Activated CD8-positive, alpha-beta T cell treated with anti-CD3 and anti-CD28 coated beads, Interleukin-2, amount 10 ng/mL, durations not matched to agents 7 days and 5 days (primary cell): ENCODE measurements at places on chromosomes 5 and 9.
A peak's percentile ranks its signal among the peaks of the same experiment; 100 is the strongest.

DNA sequence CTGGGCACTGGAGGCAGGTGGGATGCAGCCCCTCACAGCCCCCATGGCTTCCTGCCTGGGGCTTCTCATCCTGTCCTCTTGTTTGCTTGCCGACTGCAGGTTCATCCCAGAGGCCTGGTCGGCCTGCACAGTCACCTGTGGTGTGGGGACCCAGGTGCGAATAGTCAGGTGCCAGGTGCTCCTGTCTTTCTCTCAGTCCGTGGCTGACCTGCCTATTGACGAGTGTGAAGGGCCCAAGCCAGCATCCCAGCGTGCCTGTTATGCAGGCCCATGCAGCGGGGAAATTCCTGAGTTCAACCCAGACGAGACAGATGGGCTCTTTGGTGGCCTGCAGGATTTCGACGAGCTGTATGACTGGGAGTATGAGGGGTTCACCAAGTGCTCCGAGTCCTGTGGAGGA lies 232.7 kb downstream of the ADAMTSL1 start:
- DNase-seq: no peak
- no peak overlapping the region for H3K27ac ChIP-seq
- H3K4me1 ChIP-seq: no peaks in the 10 kb centered on the region
- no peaks in the 10 kb centered on the region for H3K36me3 ChIP-seq

DNA sequence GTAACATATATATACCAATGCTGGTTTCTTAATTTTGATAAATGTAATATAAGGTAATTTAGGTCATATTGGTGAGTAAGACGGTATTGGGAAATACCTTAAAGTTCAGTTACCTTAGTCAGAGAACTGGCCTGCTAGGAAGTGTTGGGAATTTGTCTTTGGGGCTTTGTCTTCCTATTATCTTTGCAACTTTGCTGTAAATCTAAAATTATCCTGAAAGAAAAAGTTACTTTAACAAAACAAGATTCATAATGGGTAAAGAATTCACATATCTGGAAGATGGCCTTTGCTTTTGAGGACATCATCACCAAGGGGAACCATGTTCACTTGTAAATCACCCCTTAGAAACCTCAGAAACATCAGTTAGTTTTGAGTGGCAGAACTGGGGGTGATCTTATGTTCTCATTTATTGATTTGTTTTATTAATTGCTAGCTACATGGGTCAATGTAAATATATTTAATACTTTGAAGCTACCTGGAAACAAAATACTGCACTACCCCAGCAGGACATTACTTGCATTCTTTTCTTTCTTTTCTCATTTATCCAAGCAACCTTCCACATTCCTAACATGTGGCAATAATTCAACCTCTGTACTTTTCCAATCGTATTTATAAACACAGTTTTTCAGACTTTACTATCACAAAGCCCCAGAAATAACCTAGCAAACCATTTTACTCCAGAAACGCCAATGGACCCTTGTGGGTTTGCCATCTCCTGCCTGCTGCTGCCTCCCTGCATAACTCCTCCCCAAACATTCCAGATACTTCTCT lies 41.4 kb downstream of the GLIS3 start:
- no peaks in the 10 kb centered on the region for H3K4me1 ChIP-seq
- no peak for DNase-seq
- H3K4me3 ChIP-seq: no peak overlapping the region
- no peaks in the 10 kb centered on the region for H3K27me3 ChIP-seq
- no peaks in the 10 kb centered on the region for H3K36me3 ChIP-seq

DNA sequence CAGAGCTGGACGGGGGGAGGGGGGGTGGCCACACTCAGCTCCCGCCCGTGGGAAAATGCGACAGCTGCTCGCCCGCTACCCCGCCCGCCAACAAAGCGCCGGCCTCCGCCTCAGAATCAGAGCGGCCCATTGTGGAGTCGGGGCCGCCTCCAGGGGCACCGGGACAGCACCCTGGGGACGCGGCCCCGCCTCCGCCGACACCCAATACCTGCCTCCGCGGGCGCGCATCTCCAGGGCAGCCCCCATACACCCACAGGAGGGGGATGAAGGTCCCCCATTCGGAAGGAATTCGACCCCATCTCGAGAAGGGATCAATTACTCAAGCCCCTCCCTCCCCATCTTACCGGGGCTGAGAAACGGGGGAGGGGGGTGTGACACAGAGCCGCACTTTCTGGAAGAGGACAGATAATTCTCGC lies 1.3 kb downstream of the NOTCH1 start:
- H3K36me3 ChIP-seq: peaks cover 36% of the 10 kb centered on the region
- H3K27ac ChIP-seq: peak overlapping the region; percentile 81
- peaks cover 55% of the 10 kb centered on the region for H3K4me1 ChIP-seq

DNA sequence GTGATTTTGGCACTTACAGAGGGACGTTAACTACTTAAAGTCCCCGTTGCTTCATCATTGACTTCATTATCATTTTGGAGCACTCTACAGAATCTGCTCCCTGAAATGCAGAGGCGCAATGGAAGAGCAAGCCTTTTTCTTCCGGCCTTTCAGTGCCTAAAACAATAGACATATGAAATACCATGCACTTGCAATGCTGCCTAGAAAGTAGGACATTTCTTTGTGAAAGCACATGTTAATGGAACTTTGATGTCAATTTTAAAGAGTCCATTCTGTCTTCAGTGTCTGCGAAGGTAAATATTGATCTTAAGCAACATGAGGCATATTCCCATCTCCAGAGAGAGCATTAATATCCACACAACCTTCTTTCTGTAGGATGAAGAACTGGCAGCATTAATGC lies 36.3 kb downstream of the ITGA2 start:
- H3K4me1 ChIP-seq: peaks cover 7% of the 10 kb centered on the region
- no peaks in the 10 kb centered on the region for H3K27me3 ChIP-seq
- H3K4me3 ChIP-seq: no peak overlapping the region
- H3K27ac ChIP-seq: no peak overlapping the region
- no peak for DNase-seq

DNA sequence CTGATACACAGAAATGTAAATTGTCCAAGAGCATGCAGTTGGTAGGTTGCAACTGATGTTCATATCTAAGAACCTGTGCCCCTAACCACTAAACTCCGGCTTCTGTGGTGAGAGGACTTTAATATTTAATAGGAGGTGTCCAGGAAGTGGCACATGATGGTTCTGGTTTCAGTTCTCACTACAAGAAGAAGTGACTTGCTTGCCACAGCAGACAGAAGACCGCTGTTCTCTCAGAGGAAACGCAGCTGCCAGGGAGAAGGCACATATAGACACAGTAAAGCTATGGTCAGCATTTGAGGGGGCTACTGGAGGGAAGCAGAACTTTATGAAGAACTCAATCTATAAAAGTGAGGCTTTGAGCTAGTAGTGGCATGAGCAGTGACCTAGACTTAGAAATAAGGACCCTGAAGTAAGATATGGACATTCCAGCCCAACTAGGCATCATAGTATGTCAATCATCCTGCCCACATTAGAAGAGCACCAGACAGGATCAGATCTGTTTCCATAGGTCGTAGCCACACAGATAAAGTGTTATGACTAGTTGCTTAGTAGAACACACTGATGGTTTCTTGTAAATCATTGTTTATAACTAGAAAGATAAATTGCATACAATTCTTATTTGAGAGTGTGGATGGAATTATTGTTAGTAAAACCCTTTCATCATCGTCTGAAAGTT lies 36.4 kb upstream of the DAB2 start:
- DNase-seq: no peak
- no peaks in the 10 kb centered on the region for H3K36me3 ChIP-seq
- peaks cover 3% of the 10 kb centered on the region for H3K4me1 ChIP-seq
- no peak overlapping the region for H3K27ac ChIP-seq
- no peak overlapping the region for H3K4me3 ChIP-seq

GRCh38 chr5:31492869-31493268 lies 39.0 kb downstream of the DROSHA start:
- H3K4me1 ChIP-seq: no peaks in the 10 kb centered on the region
- H3K36me3 ChIP-seq: peaks cover 68% of the 10 kb centered on the region
- no peaks in the 10 kb centered on the region for H3K27me3 ChIP-seq
- H3K27ac ChIP-seq: no peak overlapping the region
- no peak overlapping the region for H3K4me3 ChIP-seq

DNA sequence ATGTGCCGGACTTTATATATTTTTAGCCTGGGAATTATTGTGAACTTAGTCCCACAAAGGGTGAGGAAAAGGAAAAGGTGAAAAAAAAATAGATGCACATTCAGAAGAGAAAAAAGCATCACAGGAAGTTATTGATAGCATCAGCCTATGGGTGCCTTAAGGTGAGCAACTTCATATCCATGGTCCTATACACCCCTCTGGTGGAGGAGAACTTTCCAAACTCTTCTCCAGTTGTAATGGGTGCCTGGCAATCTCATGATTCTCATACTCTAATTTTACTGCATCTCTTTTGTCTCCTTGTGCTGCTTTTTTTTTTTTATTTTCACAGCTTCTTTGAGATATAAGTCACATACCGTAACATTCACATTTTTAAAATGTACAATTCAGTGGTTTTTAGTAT lies 107.4 kb downstream of the JAKMIP2 start:
- H3K4me1 ChIP-seq: no peaks in the 10 kb centered on the region
- H3K36me3 ChIP-seq: peaks cover 3% of the 10 kb centered on the region
- DNase-seq: no peak
- no peaks in the 10 kb centered on the region for H3K27me3 ChIP-seq
- H3K4me3 ChIP-seq: no peak overlapping the region

- H3K4me3 ChIP-seq: no peak overlapping the region
- peaks cover 45% of the 10 kb centered on the region for H3K4me1 ChIP-seq
- DNase-seq: no peak
- peaks cover 83% of the 10 kb centered on the region for H3K36me3 ChIP-seq
- no peaks in the 10 kb centered on the region for H3K27me3 ChIP-seq
Observed at GRCh38 chr5:157294407-157295091, 28.6 kb downstream of the CYFIP2 start.

GRCh38 chr9:92746567-92747458 lies 17.8 kb downstream of the BICD2 start:
- no peak overlapping the region for H3K27ac ChIP-seq
- no peaks in the 10 kb centered on the region for H3K36me3 ChIP-seq
- H3K4me3 ChIP-seq: no peak overlapping the region
- DNase-seq: no peak
- H3K27me3 ChIP-seq: no peaks in the 10 kb centered on the region

- DNase-seq: no peak
- peaks cover 45% of the 10 kb centered on the region for H3K36me3 ChIP-seq
Observed at GRCh38 chr5:7910738-7911428, 41.9 kb downstream of the MTRR start.

- H3K27me3 ChIP-seq: peaks cover 46% of the 10 kb centered on the region
- H3K27ac ChIP-seq: no peak overlapping the region
- H3K36me3 ChIP-seq: no peaks in the 10 kb centered on the region
- peaks cover 13% of the 10 kb centered on the region for H3K4me1 ChIP-seq
- H3K4me3 ChIP-seq: no peak overlapping the region
- no peak for DNase-seq
Observed at GRCh38 chr5:161547738-161548486, 1.4 kb upstream of the GABRB2 start.

DNA sequence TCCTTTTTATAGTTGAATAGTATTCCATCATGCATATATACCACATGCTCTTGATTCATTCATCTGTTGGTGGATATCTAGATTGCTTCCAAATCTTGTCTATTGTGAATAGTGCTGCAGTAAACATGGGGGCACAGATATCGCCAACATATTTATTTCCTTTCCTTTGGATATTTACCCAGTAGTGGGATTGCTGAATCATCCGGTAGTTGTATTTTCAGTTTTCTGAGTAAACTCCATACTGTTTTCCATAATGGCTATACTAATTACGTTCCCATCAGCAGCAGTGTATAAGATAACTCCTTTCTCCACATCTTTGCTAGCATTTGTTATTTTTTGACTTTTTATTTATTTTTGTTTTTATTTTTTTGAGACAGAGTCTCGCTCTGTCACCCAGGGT lies 3.3 kb downstream of the SNX2 start:
- no peak for DNase-seq
- no peak overlapping the region for H3K27ac ChIP-seq
- H3K4me3 ChIP-seq: no peak overlapping the region
- H3K4me1 ChIP-seq: peaks cover 31% of the 10 kb centered on the region
- H3K36me3 ChIP-seq: peaks cover 7% of the 10 kb centered on the region

- peaks cover 55% of the 10 kb centered on the region for H3K36me3 ChIP-seq
- no peak overlapping the region for H3K4me3 ChIP-seq
- no peaks in the 10 kb centered on the region for H3K4me1 ChIP-seq
Observed at GRCh38 chr5:177270653-177271052, 32.9 kb downstream of the RAB24 start.

DNA sequence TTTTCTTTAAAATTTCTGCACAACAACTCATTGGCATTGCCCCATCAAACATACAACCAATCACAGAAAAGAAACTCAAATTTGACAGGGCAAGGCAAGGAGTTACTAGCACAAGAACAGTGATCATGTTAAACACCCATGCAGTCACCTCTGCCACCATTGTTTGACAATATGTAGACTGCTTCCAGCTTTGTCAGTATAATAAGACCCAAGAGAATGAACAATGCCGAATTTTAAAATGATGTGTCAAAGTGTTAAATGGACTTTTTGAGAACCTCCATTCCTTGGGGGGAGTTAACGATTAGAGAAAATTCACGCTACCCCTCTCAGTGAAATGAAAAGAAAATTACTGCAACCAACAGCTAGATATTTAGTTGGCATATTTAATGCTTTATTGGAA lies 109.2 kb downstream of the SEMA6A start:
- no peak overlapping the region for H3K4me3 ChIP-seq
- DNase-seq: no peak
- no peaks in the 10 kb centered on the region for H3K27me3 ChIP-seq
- no peak overlapping the region for H3K27ac ChIP-seq
- peaks cover 5% of the 10 kb centered on the region for H3K4me1 ChIP-seq

- H3K27me3 ChIP-seq: no peaks in the 10 kb centered on the region
- peaks cover 31% of the 10 kb centered on the region for H3K36me3 ChIP-seq
- H3K27ac ChIP-seq: peak overlapping the region; percentile 60
- H3K4me1 ChIP-seq: peaks cover 20% of the 10 kb centered on the region
- peak overlapping the region; percentile 42 for H3K4me3 ChIP-seq
Observed at GRCh38 chr9:5326893-5327548, 12.7 kb downstream of the RLN1 start.

- H3K4me3 ChIP-seq: no peak overlapping the region
- peak; percentile 7 for DNase-seq
Observed at GRCh38 chr9:121998513-121999049, 94.5 kb downstream of the TTLL11 start.

DNA sequence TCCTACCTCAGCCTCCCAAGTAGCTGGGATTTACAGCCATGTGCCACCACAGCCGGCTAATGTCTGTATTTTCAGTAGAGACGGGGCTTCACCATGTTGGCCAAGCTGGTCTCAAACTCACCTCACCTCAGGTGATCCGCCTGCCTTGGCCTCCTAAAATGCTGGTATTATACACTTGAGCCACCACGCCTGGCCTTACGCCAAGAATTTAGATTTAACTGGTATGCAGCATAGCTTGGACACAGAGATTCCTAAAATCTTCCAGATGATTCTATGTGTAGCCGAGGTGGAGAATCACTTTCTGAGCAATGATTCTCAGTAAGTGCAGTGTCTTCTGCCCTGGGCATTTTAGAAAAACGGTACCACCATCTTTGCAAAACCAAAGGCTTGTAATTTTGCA lies 74.1 kb downstream of the HABP4 start:
- H3K27ac ChIP-seq: no peak overlapping the region
- H3K36me3 ChIP-seq: no peaks in the 10 kb centered on the region
- H3K4me1 ChIP-seq: peaks cover 6% of the 10 kb centered on the region
- no peak for DNase-seq

GRCh38 chr5:142736247-142736632 lies 33.9 kb upstream of the ARHGAP26 start:
- H3K4me3 ChIP-seq: no peak overlapping the region
- H3K27ac ChIP-seq: no peak overlapping the region
- H3K27me3 ChIP-seq: peaks cover 6% of the 10 kb centered on the region
- H3K36me3 ChIP-seq: no peaks in the 10 kb centered on the region
